ENCODE measurements at places on chromosomes 7 and 10.
A peak's percentile ranks its signal among the peaks of the same experiment; 100 is the strongest.

GRCh38 chr7:1965579-1966294 is 267.0 kb downstream of the MAD1L1 start:
- DNase-seq: no peak

GRCh38 chr10:115514895-115515294 is 421.7 kb downstream of the ATRNL1 start:
- DNase-seq: no peak

DNA sequence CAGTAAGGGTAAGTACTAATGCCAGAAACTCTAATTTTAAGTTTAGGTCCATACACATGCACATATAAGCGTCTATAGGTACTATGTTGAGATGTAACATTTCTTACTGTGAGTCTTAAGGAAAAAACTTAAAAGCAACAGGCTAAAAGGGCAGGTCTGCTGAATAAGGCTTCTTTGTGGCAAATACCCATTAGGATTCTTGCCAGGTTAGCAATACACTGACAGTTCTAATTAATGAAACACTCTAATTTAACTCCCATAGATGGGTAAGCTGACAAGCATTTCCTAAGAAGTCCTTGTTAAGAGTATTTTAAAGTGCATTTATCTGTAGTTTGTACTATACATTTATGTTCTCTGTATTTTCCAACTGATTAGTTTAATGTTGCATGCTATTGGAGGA is 14.0 kb downstream of the SCRN1 start:
- DNase-seq: no peak

- DNase-seq: no peak
Observed at GRCh38 chr10:110265573-110266193, 39.0 kb downstream of the SMNDC1 start.

GRCh38 chr7:92586403-92586802 is 3.8 kb downstream of the FAM133B start:
- no peak for DNase-seq

DNA sequence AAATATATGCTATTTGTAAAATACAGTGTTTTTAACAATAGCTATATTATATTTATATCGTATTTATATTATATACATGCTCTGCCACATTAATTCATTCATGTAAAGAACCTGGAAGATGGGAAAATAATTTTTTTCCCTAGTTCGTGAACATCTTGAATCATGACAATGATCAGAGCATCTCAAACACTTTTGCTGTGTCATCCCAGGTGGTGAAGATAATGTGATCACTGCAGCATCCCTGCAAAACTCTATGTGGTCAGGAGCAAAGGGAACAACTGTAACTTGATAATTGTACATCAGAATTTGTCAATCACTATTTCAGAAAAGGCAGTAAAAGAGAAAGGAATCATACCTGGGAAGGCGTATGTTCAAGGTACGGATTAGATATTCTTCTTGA is 39.3 kb downstream of the RAPGEF5 start:
- no peak for DNase-seq

DNA sequence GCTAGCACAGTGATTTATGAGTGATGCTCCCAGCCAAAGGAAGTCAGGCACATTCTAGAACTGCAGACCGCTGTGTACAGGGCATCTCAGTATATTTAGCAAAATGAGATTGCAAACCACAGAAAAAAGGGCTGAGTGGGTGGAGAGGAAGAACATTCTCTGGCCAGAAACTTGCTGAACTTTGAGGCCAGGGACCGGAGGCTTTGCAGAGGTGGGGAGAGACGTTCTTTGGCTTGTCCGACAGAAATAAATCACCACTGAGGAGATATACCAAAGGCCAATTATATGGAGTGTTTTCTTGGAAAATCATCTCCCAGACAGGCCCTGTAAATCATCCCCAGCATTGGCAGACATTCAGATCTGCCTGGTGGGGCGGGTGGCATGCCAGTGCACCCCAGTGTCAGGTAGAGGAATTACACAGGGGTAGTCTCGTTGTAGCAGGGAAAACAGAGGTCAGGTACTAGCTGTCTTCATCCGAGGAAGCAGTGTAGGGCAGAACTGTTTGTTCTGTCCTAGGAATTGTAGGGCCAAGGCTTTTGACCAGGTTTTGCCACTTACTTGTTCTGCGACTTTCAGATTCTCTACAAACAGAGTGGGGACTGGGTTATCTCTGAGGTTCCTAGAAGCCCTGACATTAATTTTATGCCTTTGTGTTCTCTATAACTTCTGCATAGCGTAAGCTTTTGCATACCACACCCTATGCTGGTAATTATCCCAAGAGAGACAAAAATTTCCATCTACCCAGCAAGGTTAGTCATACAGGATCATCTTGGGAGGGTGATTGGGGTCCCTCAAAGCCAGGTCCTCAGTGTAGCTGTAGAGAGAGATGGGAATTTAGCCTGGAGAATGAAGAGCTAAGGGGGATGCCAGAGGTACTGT is 655.6 kb downstream of the LRMDA start:
- no peak for DNase-seq

- DNase-seq: no peak
Observed at GRCh38 chr7:4281231-4281993, 400.7 kb upstream of the FOXK1 start.

DNA sequence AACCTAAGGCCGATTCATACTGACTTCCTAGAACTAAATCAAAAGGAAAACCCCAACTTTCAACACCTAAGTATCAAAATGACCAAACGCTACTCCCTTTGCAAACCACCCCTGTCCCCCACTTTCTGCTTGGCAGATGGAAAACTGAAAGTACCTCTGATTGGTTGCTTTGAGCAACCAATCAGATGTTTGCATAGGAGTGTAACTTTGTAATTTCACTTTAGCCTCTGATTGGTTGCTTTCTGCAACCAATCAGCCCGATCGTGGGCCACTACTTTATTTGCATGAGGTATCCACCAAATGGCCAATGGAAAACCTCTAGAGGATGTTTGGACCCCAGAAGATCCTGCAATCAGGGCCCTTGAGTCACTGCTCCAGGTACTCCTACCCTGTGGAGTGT is 12.3 kb upstream of the SNX10 start:
- no peak for DNase-seq

GRCh38 chr7:23205577-23205908 is 23.7 kb downstream of the NUP42 start:
- no peak for DNase-seq

DNA sequence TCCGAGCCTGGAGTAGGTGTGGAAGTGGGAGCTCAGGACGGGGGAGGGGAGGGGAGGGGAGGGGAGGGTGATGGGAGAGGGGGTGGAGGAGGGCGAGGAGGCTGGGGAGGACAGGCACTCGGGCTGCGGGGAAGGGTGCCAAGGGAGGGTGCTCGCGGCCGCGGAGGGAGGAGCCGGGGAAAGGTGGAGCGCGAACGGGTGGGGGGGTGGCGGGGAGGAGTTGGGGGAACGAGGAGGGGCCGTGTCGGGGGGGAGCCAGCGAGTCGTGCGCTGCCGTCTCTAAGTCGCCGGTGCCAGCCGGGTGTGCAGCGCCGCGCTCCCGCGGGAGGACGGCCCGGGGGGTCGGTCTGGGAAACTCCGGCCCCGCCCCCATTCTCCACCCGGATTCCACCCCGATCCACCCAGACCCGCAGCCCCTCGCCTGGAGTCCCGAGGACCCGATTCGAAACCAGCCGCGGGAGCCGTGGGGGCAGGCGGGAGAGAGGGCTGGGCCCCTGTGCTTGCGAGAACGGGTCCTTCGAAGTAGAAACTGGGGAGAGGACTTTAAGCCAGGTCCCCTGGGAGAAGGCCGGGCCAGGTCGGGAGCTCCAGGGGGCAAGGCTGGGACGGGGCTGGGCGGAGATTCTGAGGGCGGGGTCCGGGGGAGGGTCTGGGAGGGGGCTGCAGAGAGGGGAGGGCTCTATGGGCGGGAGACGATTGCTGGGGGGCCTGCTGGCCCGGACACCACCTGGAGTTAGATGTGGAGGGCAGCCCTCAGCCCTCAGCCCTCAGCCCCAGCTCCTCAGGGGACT is at the start of gene ZNF467:
ZNF467 (minus strand) TSS at position 143 of the 791 bp plus-strand sequence. CDS start 2,556 bp downstream, outside the sequence.
- no peak for DNase-seq

- no peak for DNase-seq
Observed at GRCh38 chr7:46534664-46535588, 613.9 kb upstream of the IGFBP3 start.

GRCh38 chr10:78752221-78752620 is 316.5 kb upstream of the ZMIZ1 start:
- DNase-seq: no peak

- DNase-seq: no peak
Observed at GRCh38 chr10:20834825-20835224, 62.3 kb downstream of the NEBL start.

- DNase-seq: no peak
Observed at GRCh38 chr7:127671341-127671740, 19.3 kb downstream of the SND1 start.

DNA sequence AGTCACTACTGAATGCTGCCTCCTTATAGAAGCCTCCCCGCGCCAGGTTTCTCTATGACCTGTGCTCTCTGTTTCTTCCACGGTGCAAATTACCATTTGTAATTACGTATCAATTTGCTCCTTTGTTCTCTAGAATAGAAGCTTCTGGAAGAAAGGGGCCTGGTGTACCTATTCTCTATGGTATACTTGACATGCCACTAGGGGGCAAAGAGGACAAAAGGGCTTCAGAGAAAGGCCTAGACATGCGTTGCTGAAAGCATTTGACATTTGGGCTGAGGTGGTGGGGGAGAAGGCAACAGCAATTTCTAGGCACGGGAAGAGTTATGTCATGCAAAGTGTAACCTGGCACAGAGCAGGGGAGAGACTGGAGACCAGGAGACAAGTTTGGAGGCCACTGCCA is 148.7 kb downstream of the WDR11 start:
- DNase-seq: no peak

DNA sequence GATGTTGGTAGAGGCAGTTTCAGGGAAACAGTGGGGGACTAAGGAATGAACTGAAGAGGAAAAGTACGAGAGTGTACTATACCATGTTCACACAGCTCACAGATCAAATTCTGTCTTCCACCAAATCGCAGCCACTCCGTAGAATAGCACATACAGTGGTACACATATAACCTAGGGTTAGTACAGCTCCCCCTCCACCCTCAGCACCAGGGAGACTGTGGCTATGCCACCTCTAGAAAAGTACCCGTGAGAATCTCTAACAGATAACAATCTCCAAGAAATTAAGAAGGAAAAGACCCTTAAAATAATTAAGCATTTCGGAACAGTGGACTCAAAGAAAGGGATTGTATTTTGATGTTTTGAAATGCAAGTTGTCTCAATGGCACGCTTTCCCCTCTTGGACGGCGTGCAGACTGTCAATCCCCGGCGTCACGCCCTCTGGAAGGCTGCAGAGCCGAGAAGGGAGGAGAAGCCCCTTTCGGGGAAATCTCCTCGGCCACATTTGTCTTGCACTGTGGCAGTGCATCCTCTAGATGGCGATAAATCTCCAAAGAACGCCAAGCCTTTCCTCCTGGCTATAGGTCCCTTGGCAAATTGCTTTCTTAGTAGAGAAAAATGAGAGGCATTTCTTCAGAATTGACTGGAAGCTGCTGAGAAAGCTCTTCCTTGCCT is 345.0 kb downstream of the REEP3 start:
- DNase-seq: peak; percentile 7

GRCh38 chr10:24574578-24575155 is 149.0 kb downstream of the ARHGAP21 start:
- DNase-seq: no peak

DNA sequence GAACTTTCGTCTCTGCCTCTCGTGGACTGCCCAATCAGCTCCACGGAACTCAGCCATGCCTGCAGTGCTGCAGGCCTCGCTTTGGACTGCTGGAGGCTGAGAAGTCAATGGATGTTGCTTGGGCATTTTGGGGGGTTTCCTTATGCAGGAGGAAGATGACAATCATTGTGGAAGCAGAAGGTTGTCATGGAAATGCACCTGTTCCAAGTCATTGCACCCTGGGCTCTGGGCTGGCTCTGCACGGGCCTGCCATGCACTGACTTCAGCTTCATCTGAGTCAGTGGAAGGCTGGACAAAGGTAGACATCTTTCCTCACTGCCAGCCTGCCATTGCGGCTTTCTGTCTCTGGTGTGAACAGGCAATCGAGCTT is 217.3 kb downstream of the RPS24 start:
- no peak for DNase-seq

DNA sequence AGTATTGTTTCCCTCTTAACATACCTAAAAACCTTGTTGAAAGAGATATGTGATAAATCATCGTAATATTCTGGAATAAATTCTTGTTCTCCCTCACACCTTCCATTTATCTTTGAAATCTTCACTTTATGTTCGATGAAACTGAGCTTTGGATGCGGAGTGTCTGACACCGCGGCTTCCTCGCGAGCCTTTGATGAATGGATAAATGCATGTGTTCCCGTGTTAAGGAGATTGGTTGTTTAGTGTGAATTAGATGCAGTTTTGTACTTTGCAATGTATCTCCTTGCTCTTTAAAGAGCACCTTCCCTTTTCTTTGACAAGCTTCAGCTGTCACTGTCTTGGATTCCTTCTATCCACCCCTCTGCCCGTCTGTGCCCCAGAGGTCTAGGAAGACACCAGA is 138.1 kb downstream of the DOCK1 start:
- no peak for DNase-seq

DNA sequence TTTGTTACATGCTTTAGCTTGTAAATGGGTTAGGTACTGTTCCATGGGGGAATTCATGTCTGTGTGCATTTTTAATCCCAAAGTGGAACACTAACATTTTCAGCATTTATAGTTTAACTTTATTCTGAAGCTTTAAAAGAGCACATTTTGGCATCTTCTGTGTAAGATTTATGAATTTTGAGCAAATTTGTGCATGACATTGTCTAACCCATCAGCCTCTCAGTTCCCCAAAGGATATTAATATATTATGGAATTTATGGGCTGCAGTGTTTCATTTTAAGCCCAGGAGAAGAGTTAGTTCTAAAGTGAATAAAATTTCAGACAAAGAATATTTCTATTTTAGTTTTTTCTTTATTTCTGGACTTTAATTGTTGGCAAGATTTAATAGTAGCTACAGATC is 421.4 kb downstream of the PLXDC2 start:
- no peak for DNase-seq

- DNase-seq: no peak
Observed at GRCh38 chr7:29987811-29988317, 1.7 kb downstream of the SCRN1 start.

DNA sequence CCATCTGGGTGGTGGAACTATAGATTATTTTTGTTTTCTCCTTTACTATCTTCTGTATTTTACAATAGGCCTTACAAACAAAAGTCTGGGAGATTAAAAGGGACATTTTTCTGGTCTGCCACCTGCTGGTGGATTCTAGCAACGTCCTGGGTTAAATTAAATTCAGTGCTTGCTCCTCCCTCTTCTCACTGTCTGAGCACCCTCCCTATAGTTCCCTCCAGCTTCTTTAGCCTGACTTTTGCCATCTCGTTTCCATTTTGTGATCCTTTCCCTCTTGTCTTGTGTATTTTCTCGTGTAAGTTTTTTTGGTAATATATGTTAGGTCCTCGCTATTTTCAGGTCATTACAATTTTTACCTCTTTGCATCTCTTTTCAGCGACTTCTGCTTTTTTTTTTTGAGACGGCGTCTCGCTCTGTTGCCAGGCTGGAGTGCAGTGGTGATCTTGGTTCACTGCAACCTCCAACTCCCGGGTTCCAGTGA is 16.1 kb downstream of the ANKRD16 start:
- peak; percentile 39 for DNase-seq

All from stimulated activated CD4-positive, alpha-beta T cell treated with anti-CD3 and anti-CD28 coated beads, Interleukin-12 subunit alpha, Interleukin-12 subunit beta, amount 100 ng/mL, for 24 hours (primary cell).